ENCODE measurements at places on chromosomes 13 and 19.

DNA sequence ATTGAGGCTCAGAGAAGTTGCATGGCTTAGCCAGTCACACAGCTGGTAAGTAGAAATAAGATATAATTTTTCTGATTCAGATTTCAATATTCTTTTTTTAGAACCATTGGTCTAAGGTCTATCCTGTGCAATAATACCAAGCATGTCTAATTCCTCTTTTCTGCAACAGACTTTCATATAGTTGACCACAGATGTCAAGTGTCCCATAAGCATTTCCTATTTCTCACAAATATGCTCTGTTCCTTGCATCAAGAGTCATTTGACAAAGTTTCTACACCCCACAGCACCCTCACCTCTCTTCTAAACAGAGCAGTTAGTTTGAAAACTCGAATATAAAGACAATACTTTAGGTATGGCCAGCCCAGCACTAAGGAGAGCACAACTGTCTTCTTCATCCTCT lies 26.8 kb upstream of the SACS start:
- no peak for DNase-seq

DNA sequence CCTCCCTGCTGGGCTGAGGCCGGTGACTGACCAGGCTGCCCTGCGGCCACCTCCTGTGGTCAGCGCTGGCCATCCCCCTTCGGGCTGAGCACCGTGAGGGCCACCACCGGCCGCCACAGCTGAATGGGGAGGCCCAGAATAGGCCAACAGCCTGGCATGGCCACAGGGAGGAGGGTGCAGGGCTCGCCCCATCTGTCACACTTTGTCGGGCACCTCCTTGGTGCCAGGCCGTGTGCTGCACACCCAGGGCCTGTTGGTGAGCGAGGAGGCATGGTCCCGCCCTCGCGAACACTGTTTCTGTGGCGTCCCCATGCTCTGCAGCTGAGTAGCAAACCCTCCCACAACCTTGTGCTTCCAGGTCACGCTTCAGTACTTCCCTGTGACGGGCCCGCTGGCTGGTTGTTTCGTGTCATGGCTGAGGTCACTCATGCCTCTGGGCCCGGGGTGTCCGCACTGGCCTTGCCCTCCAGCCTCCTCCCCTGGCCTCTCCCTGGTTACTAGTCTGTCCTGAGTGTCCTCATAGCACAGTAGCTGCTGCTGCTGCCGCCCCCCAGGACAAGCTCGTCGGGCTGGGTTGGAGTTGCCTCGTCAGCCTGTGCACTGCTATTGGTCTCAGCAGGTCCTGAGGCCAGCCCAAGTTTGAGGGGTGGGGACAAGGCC lies 15.2 kb downstream of the EPN1 start:
- DNase-seq = no peak

DNA sequence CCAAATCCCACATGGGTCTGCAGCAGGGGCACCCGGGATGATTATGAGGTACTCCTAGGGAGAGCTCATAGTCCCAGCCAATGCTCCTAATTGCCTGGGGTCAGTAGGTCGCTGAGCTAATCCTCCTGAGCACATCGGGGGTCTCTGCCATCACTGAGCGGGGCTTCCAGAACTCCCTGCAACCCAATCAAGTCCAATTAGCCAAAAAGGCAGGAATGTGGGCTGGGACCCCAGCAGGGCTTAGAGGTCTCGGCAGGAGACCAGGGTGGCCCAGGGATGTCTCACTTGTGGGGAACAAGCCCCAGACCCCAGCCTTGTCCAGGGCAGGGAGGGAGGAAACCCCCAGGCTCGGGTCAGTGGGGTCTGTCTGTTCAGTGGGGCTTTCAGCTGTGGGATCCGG lies 17.1 kb upstream of the CPAMD8 start:
- no peak for DNase-seq

DNA sequence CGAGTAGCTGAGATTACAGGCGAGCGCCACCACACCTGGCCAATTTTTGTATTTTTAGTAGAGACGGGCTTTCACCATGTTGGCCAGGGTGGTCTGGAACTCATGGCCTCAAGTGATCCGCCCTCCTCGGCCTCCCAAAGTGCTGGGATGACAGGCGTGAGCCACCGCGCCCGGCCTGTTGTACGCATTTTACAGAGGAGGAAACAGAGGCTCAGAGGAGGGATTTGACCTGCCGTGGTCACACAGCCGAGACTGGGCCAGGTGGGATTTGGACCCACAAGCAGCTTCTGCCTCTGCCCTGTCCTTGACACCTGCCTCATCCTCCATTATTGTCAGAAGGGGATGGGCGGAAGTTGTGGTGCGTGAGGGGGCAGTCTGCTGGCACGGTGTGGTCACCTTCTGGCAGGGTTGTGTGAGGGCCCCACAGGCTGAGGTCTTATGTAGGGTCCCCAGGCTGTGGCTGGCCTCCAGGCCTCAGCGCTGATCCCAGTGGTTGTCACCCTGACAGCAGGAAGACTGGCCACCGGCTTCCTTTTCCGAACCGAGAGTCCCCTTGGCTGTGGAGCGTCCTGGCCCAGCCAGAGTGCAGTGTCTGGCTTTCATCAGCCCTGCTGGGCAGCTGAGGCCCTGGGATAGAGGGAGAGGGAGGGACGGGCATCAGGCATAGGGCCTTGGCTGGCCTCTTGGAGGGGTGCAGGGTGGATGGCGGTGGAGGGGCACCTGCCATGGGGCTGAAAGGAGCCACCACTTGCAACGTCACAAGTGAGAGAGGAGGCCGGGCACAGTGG lies 20.3 kb downstream of the NFIC start:
- DNase-seq = no peak

- no peak for DNase-seq
Observed at GRCh38 chr13:71820699-71821098, 46.3 kb downstream of the DACH1 start.

DNA sequence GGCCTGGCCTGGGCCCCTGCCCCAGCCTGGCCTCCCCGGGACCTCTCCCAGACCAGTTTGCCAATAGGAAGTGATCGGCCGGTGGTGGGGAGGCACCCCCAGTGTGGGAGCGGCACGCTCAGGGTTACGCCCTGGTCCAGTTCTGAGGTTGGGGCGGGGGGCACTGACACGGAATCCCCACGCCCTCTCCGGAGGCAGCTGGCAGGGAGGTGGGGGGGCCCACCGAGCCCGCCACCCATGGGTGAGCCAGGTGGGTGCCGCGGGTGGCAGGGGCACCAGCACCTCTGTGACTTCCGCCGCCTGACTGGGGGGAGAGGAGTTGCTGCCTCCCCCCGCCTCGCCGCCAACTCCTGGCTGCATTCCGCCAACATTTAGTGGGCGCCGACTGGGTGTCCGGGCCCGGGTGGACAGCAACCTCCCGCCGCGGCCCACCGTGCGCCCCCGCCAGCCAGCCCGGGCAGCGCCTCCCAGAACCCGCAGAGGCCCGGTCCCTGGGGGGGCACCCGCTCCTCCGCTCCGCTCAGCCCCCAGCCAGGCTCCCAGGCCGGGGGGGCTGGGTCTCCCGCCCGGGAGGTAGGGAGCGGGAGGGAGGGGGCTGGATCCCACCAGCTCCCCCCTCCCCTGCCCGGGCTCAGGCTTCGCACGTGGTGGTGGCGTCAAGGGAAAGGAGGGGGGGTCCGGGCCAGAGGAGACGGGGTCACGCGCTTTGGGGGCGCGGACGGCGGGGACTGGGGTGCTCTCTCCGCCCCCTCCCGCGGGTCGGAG lies 2.0 kb downstream of the ZBTB7A start:
- no peak for DNase-seq

DNA sequence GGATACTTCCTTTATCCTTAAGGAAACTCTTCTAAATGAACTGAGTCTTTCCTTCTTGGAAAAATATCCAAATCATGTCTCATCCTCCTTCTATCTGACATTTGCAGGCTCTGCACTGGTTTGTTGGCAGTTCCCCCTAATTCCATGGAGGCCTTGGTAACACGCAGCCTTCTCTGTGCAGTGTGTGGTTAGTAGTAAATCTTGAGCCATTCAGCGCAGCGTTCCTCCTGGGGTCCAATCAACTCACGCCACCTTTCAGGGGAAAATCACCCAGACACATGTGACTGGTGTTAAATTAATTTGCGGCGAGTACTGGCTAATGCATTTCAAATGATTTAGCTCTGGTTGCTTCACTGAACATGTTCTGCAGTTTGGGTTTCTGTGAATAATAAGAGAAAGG lies 21.0 kb upstream of the CBY2 start:
- no peak for DNase-seq

GRCh38 chr13:111177921-111178320 lies 62.8 kb downstream of the ARHGEF7 start:
- DNase-seq = no peak

GRCh38 chr13:30773561-30773960 lies 38.2 kb downstream of the ALOX5AP start:
- DNase-seq = no peak

- no peak for DNase-seq
Observed at GRCh38 chr19:11168568-11168967, 13.0 kb upstream of the SPC24 start.

GRCh38 chr19:15595069-15595468 lies 19.9 kb upstream of the CYP4F8 start:
- no peak for DNase-seq

DNA sequence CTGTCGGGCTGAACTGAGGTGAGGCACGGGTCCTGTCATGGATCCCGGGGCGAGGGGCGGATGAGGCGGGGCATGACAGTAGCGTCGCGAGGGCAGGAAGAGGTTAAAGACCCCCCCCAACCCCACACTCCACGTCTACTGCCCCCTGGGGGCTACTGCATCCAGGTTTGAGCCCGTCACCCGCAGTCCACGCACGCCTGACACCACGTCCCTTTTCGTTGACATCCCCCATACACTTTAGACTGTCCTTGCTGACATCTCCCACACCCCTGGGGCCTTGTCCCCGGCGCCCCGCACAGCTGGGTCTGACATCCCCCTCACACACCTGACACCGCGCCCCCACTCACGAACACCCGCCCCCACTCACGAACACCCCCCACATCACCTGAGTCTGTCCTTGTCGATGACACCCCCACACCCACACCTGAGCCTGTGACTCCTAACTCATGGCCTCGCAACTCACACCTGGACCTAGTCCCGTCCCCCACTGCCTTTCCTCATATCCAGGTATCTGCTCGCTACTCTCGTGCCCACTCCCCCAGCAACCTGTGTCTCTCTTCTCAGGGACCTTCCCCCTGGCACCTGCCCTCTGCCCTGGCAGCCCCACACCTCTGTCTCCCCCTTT lies 416 bp downstream of the SLC25A42 start:
- no peak for DNase-seq

GRCh38 chr19:17784201-17785008 lies 10.5 kb upstream of the B3GNT3 start:
- DNase-seq = no peak

GRCh38 chr19:14561847-14562351 lies 10.0 kb downstream of the NDUFB7 start:
- DNase-seq = no peak

DNA sequence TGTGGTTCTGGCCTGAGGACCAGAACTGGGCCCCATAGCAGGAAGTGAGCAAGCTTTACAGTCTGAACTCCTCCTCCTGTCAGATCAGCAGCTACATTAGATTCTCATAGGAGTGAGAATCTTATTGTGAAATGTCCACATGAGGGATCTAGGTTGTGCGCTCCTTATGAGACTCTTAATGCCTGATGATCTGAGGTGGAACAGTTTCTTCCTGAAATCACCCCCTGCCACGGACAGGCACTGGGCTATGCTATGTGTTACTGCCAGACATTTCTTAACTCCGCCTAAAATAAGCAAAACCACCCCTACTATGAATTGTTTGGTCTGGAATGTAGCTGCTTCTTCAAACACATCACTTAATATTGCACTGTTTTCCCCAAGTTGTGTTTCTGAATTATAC lies 4.6 kb downstream of the FBXL3 start:
- DNase-seq = no peak

GRCh38 chr13:26485786-26486185 lies 71.7 kb upstream of the WASF3 start:
- no peak for DNase-seq

DNA sequence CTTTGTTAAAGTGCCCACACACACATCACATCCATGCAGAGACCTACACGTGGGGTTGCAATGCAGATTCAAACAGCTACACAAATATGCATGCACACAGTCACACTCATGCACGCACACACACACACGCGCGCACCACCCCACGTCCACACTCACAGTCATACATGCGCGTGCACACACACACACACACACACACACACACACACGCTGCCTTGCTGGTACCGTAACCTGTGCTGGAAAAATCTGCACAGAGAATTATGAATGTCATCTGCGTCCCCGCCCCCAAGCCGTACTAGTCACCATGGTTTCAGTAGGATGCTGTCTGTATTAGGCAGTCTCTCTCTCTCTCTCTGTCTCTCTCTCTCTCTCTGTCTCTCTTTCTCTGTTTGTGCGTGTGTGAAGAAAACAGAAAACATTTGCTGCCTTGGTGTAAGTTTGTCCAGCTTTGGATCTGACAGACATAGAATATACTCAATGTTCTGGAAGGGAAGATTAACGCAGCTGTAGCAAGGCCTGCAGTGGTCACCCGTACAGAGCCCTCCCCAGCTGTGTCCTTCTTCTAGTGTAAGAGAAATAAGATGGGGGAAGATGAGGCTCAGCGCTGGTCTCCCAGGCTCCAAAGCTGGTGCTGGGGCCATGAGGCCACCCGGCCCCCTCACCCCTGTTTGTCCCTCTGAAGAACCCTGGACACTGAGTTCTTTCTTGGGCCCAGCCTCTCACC lies 26.4 kb upstream of the DPP9 start:
- DNase-seq = no peak

- DNase-seq = no peak
Observed at GRCh38 chr13:74825152-74825937, 656.6 kb downstream of the TBC1D4 start.

- no peak for DNase-seq
Observed at GRCh38 chr19:55466241-55466614, 1.7 kb upstream of the C19orf85 start.
